ENCODE measurements at places on chromosomes 3 and 15.
A peak's percentile ranks its signal among the peaks of the same experiment; 100 is the strongest.

DNA sequence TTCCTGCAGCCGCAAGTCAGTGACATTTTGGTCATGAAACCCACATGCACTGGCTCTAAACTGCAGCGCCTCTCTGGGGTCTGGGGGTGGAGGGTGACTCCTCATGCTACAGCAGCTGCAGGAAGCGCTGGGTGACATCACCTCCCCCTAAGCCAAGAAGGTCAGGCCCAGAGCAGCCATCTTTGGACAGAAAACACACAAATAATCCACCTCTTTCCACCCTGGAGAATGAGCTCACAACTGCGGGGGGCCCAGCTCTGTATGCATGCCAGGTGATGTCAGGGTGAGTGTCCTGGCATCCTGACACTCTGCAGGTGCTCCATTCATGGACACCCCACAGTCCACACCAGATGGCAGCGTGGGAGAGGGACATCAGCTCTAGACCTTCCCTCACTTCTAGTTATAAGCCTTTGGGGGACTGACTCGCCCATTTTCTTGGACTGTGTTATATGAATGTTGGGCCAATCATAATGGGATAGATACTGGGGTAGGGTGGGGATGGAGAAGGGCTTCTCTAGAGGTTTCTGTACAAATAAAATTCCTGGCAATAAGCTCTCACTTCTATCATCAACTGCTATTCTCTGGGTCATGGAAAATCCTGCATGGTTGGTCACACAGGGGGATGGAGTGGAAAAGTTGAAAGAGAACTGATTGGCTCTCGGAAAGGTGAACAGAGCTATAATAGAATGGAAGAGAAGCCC lies 70.7 kb upstream of the THBS1 start:
- no peak for DNase-seq

GRCh38 chr3:15635121-15635661 lies 33.6 kb downstream of the BTD start:
- peak; percentile 24 for DNase-seq

GRCh38 chr15:31352911-31353811 lies 26.5 kb downstream of the KLF13 start:
- peak; percentile 42 for DNase-seq

DNA sequence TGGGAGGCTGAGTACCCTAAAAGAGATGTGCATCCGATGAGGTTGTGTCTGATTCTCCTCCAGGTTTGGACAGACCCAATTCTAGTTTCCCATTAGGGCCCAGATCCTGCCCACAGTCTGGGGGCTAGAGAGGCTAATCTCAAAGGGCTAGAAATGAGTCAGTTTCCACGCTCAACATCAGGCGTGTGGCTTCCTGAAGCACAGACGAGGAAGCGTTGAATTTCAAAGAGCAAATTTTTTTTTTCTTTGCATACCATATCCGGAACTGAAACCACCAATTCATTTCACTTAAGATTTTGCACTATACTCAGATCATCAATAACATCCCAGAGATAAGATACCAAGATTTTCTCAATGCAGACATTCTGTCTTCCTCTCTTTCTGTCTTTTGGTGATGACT lies 173.8 kb upstream of the BCL6 start:
- DNase-seq = no peak

DNA sequence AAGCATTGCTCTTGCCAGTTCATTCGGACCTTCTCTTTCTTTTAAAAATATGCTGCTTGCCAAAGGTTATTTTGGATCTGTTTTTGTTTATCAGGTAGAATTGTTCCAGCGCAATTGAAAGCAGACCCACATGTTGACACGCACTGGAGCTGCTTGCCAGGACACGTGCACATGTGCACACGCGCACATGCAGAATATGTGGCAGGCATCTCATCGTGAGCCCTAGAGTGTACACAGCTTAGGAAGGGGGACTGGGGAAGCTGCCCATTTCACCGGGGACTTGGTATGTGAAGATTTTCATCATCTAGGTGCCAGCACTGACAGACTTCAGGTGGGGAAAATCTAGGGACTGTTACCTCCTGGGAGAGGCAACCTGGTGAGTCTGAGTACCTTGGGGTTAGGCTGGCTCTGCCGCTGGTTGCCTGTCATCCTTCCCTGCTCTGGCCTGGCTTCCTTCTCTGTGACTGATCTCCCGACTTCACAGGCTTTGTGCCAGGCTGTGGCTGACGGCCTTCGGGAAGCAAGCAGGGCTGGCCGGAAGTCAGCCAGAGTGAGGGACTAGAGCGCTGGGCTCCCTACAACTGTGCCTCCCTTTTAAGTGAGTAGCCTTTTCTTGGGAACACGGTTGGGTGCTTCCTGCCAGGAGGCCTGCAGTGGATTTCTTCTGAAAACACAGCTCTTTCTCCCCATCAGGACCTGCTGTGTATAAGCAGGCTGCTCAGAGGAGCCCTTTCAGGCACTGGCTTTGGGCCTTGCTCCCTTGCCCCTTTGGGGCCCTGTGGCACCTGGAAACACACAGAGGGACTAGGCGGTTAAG lies 129.3 kb downstream of the EEFSEC start:
- no peak for DNase-seq

DNA sequence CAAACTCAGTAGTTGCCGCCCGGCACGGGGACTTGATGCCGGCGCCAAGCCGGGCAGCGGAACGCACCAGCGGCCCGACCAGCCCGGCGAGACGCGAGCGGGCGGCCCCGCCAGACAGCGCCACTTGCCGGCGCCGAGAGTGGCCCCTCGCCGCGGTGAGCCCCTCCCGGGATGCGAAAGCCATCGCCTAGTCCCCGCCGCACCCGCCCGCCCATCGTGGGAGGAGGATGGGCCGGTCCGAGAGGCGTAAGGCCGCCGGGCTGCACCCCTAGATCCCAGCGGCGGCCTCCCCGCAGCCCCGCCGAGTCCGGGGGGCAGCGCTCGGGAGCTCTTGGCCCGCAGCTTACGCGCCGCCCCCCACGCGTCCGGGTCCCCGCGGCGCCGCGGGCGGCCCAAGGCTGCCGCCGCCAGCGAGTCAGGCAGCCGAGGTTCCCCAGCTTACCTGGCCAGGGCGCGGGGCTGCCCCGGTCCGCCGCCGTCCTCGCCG lies 609 bp downstream of the GOLGA8A start:
- DNase-seq = peak; percentile 36

- no peak for DNase-seq
Measured at GRCh38 chr3:150355574-150355973, 52.5 kb upstream of the TSC22D2 start.

- DNase-seq = no peak
Measured at GRCh38 chr15:88878720-88879184, 16.6 kb downstream of the HAPLN3 start.

- peak; percentile 21 for DNase-seq
Measured at GRCh38 chr3:33277193-33277882, at the start of gene FBXL2. Gene FBXL2, plus strand, starts transcription at chr3:33277442. Its CDS starts 71 bp downstream, at chr3:33277513.

DNA sequence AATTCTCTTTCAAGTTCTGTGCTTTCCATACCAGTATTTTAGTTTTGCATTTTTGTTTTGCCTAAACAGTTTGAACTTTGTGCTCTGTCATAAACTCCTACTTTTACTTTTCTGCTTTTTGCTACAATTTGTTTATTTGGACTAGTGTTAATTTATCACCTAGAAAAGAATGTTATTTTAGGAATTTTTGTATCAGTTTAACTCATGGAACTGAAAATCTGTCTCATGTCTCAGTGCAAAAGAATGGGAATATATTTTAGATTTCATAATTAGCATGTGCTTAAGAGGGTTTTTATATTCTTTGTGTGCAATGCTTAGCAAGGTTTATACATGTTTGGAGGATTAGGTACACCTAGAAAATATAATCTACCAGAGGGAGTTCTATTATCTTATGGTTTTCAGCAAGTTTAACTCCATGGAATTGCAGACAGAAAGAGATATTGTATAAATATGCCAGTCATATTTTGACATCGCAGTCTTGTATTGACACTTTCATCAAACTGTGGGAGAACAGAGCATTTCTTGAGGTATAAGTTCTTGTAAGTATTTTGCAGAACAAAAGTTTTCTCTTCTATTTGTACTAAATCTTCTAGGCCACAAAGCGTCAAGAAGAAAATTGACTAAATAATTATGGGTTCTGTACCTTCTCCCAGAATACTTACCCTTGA lies 409.9 kb downstream of the RBMS3 start:
- no peak for DNase-seq

DNA sequence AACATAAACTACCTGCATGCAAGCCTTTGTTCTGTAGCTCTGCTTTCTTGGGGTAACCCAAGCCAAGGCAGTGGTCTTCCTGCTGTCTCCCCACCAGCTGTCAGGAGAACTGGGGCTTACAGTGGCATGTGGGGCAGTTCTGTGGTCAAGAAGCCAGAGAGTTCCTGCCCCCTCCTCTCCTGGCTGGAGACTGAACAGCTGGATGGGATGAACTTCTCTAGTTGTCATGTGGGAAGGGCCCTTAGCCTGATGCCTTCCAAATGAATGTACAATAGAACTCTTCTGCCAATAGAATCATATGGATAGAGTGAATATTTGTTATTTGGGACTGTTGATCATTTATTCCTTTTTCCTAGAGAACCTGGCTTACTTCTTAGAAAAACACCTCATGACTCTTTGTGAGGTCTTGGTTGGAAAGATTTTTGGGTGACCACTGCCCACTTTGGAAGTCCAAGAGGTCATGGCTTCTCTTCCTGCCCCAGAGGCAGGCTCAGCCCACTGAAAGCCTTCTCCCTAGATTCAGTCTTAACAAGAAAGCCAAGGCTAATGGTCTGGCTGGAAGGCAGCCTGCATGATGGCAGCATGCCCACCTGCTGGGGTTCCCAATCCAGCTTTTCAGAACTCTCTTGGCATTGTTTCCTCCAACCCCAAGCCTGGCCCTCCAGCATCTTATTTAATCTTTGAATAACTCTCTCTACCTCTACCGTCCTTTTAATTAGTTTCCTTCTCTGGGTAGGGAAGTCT lies 462.9 kb upstream of the PROK2 start:
- DNase-seq = peak; percentile 63

- no peak for DNase-seq
Measured at GRCh38 chr3:57261929-57262328, 30.6 kb downstream of the ASB14 start.

Data from hypothalamus (tissue), 51 donors.